ENCODE measurements at places on chromosomes 6 and 20. TPM values are rescaled to one million over a fixed set of nuclear protein-coding genes. Genes with fewer than 3 reads are reported as not detected.

Gene SLC44A4
- not detected for total RNA-seq

Gene GJA10
- total RNA-seq, result not detected

Gene OSBPL2
- 45.1 TPM for total RNA-seq

Gene TSPO2
- total RNA-seq, result not detected

Gene HLA-DQA1
- not detected for total RNA-seq

Gene PLEKHG1
- total RNA-seq, result 9.4 TPM

Gene RAMACL
- total RNA-seq, result 11.9 TPM

Gene HTR1E
- total RNA-seq, result 0.63 TPM

Gene KCNK17
- not detected for total RNA-seq

Gene MMUT
- 22.8 TPM for total RNA-seq

Gene DEFB116
- total RNA-seq, result not detected

Gene ZBTB46
- 20.3 TPM for total RNA-seq

Gene EYS
- 1.9 TPM for total RNA-seq

Gene PAX1
- not detected for total RNA-seq
